Parietal lobe (tissue), 2 donors: ENCODE measurements at places on chromosomes 1 and 21. TPM values are rescaled to one million over a fixed set of nuclear protein-coding genes. Genes with fewer than 3 reads are reported as not detected.

MCOLN3 gene
- total RNA-seq: not detected

C1orf185 gene
- not detected for total RNA-seq

RNU1-3 gene
- under 0.01 TPM for total RNA-seq

OR13G1 gene
- not detected for total RNA-seq

LCE2A gene
- not detected for total RNA-seq

FAM229A gene
- total RNA-seq: 5.0 TPM

DNAJC6 gene
- total RNA-seq: 130 TPM

HUNK gene
- 13.1 TPM for total RNA-seq

OPTC gene
- total RNA-seq: not detected

PERM1 gene
- 0.63 TPM for total RNA-seq

SELP gene
- total RNA-seq: not detected

COL11A1 gene
- 48.2 TPM for total RNA-seq

SLAMF7 gene
- total RNA-seq: not detected

HPCAL4 gene
- 47.9 TPM for total RNA-seq

TNFRSF1B gene
- total RNA-seq: 1.9 TPM

TEDDM1 gene
- total RNA-seq: not detected

NLRP3 gene
- total RNA-seq: 0.63 TPM

TXNIP gene
- total RNA-seq: 92.6 TPM

AMY2A gene
- total RNA-seq: not detected

OR10J5 gene
- not detected for total RNA-seq

DYNLT5 gene
- total RNA-seq: 2.8 TPM

NR1I3 gene
- total RNA-seq: not detected

CLDN8 gene
- total RNA-seq: not detected

B3GALT5 gene
- total RNA-seq: 1.3 TPM

AMY1C gene
- not detected for total RNA-seq

BGLAP gene
- 1.9 TPM for total RNA-seq

LENEP gene
- 2.5 TPM for total RNA-seq

PLPPR4 gene
- 158 TPM for total RNA-seq

DNALI1 gene
- total RNA-seq: 11.3 TPM

GIPC2 gene
- 0.31 TPM for total RNA-seq

NR0B2 gene
- not detected for total RNA-seq

SHE gene
- total RNA-seq: 1.3 TPM

CFHR5 gene
- not detected for total RNA-seq

NPR1 gene
- total RNA-seq: under 0.01 TPM

SPAG17 gene
- total RNA-seq: 3.1 TPM

ITLN2 gene
- total RNA-seq: not detected

SPRR2E gene
- total RNA-seq: not detected

GLMP gene
- total RNA-seq: 14.1 TPM

GBP5 gene
- not detected for total RNA-seq

AKT3 gene
- total RNA-seq: 418 TPM

GSTM5 gene
- total RNA-seq: 4.7 TPM

HMGCS2 gene
- not detected for total RNA-seq

SMIM11 gene
- total RNA-seq: 27.2 TPM

MEX3A gene
- 69.5 TPM for total RNA-seq

C2CD2 gene
- total RNA-seq: 12.2 TPM

C1orf159 gene
- total RNA-seq: 16.9 TPM

KIF17 gene
- 5.9 TPM for total RNA-seq

LAD1 gene
- total RNA-seq: not detected

ZC3H12A gene
- total RNA-seq: 0.31 TPM

CYYR1 gene
- 1.9 TPM for total RNA-seq

SLC45A1 gene
- total RNA-seq: 10.0 TPM

GNG4 gene
- total RNA-seq: 32.2 TPM

DNASE2B gene
- total RNA-seq: not detected

BCAN gene
- total RNA-seq: 94.8 TPM

AKR1A1 gene
- total RNA-seq: 68.9 TPM

PRR9 gene
- not detected for total RNA-seq

CELA2B gene
- not detected for total RNA-seq

GFI1 gene
- total RNA-seq: not detected

CASZ1 gene
- 0.63 TPM for total RNA-seq
